COLO829 (cell line): ENCODE measurements at places on chromosomes 2 and 18.

DNA sequence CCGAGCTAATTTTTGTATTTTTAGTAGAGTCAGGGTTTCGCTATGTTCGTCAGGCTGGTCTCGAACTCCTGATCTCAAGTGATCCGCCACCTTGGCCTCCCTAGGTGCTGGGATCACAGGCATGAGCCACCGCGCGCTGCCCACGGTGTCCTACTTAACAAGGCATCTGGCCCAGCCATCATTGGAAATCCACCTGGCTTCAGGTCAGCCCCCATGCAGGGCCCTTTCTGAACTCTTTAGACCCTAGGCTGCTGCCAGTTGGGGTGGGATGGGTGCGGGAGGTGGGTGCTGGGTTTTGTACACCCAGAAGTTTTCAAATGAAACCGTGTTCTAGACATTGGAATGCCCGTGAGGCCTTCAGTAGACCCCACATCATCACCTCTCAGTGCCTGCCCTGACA is 26.6 kb upstream of the NT5DC4 start:
- DNase-seq = no peak

DNA sequence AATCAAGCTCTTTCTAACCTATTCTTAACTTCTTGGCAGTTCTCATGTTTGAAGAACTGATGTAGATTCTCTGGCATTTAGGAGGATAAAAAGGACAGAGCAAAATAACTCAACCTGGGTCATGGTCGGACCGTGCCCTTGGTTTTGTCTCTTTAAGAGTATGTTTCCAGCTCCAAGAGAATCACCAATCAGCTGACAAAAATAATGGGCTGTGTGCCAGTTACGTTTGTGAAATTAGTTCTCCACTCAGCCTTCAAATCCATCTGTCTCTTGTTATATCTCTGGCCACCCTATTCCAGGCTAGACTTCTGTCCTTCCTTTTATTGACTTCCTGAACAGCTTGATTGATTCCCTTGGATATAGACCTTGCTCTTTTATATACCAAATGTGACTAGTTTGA is 225.7 kb downstream of the EPHA4 start:
- DNase-seq = no peak

DNA sequence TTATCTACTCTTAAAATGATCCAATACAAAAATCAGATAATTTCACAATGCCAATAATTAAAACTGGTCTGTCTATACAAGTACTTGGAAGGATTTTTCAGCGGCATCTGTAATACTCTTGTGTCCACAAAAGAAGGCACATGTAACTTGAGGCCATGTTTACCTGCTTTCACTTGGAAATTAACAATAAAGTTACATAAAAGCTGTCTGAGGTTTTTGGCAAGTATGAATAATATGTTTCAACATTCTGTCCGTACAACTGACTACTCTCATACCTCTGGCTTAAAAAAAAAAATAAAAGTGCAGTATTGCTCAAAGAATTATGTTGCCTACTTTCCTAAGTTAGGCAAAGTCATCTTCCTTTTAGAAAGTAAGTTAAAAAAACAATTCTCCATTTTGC is 253.6 kb downstream of the NBAS start:
- DNase-seq = no peak

DNA sequence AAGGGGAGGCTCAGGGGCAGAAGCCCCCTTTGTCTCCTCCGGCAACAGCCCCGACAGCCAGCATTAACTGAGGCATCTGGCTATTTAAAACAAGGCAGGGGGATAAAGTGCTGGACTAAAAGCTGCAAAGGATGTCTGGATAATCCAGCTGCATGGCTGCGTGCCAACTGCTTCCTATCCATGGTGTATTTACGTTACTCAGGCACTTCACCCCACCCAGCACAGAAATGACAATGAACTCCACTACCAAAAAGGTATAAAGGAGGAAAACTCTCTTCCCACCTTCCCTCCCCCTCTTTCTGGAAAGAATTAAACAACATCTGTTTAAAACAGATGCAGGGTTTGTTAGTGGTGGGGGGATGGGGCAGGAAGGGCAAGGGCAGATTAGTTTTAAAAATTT is 82.5 kb downstream of the SPRED2 start:
- DNase-seq = peak; percentile 54

GRCh38 chr18:8121942-8122480 is 487.2 kb upstream of the RAB12 start:
- no peak for DNase-seq

GRCh38 chr2:200618590-200619021 is 32.8 kb downstream of the AOX1 start:
- DNase-seq = no peak

DNA sequence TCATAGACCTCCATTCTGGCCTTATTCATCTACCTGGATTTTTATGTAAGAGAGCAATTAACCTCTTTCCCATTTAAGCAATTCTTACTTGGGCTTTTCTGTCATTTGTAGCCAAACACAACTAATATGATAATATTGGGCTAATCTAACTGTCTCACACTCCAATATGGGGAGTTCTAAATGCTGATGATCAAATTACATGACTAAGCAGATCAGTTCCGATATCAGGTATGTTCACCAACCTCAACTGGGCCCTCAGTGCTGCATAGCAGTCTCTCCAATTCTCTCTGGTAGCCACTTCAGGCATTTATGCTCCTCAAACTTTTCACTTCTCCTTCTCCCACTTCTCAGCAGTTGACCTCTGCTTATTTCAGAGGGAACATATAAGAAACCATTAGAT is 61.0 kb upstream of the VPS54 start:
- no peak for DNase-seq

DNA sequence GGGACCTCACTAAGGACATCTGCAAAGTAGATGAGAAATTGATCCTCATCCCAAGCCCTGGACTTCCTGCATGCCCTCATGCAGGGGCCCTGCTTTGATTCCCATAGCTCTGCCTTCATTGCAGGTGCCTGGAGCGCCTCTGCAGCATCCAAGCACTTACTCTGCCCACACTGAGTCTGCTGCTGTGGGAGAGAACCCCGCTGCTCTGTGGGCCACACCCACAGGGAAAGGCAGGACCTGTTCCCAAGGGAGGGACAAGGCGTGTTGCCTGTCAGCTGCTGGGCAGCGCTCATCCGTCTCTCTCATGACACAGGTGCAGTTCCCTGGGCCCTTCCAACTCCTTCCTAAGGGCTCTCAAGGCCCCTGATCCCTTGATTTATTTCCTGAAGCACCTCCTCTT is 266.8 kb upstream of the SMIM21 start:
- DNase-seq = no peak
